ENCODE measurements at places on chromosomes 7 and 10.

- DNase-seq: no peak
These were observed 117.8 kb downstream of the WDR37 start for GRCh38 chr10:1174022-1174421.

DNA sequence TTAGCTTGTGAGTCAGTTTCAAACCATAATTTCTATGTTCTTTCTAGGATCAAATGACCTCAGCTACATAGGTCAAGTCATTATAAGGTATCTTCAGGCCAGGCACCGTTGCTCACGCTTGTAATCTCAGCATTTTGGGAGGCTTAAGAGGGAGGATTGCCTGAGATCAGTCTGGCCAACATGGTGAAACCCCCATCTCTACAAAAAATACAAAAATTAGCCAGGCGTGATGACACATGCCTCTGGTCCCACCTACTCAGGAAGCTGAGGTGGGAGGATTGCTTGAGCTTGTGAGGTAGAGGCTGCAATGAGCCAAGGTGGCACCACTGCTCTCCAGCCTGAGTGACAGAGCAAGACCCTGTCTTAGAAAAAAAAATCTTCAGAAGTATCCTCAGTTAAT, 362.3 kb downstream of the GATA3 start:
- no peak for DNase-seq

- no peak for DNase-seq
These were observed 11.6 kb upstream of the BNIP3 start for GRCh38 chr10:131993275-131993674.

DNA sequence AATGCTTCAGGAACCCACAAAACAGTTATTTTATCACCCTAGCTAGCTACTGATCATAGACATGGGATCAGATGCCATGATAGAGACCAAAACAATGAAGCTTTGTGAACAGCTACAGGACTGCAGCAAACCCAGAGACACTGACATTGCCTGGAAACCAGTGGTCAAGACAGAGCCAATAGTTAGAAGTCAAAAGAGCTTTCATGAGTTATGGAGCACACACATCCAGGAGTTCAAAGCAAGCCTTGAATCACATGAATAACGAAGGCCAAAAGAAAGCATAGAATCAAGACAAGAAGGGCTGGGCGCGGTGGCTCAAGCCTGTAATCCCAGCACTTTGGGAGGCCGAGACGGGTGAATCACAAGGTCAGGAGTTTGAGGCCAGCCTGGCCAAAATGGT, 34.5 kb upstream of the GSAP start:
- DNase-seq: no peak

- peak; percentile 62 for DNase-seq
These were observed 575 bp downstream of the DLG5 start for GRCh38 chr10:77925795-77926565.

DNA sequence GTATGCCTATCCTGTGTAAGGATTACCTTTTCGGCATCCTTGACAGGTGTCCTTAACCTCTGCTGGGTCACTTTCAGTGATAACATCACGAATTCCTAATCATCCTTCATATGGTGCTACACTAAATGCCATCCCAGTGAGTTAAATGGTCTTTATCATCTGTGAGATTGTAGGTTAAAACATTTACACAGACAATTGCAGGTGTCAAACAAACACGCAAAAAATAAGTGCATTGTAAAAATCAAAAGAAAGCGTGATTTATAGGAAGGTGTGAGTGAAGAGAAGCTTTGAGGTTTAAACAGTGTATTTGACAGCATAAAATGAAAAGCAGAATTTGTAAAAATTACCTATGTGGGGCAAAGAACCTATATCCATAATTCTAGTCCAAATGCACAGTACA, 111.5 kb upstream of the IFRD1 start:
- no peak for DNase-seq

DNA sequence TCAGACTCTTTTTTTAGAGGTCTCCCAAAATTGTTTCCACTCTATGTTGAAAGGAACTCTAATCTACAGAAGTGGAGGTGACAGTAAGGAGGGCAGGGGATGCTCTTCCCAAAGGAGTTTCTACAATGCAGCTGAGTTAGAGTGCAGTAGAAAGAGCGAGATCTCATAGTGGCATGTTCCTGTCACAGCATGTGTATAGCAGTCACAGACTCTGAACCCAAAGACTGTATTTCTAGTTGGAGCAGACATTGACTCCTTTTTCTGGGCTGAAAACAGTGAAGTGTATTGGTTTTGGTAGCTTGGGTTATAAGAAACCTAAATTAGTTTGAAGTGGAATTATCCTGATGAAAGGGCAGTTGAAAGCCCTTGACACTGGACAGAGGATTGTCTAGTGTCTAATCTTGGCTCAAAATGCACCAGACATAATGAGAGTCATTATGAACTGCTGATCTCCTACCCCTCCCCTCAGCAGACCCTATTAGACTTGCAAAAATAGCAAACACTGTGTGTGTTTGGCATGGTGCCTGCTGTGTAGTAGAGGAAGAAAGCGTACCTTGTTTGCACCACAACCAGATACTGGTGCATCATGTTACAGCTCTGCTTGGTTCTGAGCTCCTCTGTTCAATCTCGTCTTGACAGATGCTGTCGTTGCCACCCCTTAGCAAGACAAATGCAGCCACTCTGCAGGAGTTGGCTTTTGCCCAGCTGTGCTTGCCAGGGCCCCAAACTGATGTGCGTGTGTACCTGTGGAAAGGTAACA, 336.0 kb downstream of the AUTS2 start:
- no peak for DNase-seq

GRCh38 chr10:132306864-132307751, 642 bp downstream of the STK32C start:
- DNase-seq: peak; percentile 84

DNA sequence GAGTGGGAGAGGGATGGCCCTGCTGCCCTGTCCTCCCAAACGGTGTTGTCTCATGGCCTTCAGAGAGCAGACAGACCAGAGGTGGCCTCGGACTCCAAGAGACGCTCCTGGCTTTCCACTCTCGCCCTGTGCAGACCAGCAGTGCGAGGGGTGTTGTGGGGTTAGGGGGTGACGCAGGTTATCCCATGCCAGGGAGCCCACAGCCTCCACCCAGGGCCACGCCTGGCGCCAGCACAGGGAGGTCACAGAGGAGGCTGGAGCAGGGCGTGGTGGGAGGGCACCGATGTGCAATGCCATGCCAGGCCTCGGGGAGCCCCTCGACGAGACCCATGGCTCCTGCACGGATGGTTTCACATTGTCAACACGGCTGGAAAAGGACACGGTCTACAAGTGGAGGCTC, 52.1 kb downstream of the INPP5A start:
- DNase-seq: no peak

DNA sequence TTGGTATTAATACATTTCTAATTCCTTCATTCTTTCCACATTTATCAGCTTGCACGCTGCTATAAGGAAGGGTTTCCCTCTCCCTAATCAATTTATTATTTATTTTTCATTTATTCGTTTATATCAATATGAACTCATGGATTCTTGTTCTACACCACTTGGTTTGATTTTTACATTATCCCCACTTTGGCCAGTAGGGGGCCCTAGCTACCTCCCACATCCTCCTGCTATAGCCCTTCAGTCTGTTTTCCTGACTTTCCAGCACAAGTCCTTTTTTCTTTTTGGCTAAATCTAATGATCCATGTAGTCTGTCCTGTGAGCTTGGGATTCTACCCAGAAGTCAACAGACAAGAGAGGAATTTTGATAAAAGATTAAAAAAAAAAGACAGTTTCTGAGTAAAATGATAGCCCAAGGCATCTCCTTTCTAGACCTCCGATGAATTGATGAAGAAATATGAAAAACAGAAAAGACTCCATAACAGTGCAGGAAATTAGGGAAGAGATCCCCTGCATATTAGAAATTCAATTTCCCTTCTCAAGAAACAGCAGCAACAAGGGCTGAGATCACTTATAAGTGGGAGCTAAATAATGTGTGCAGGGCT, 47.7 kb downstream of the LYZL2 start:
- DNase-seq: no peak

GRCh38 chr7:19762631-19763030, 10.8 kb downstream of the TMEM196 start:
- DNase-seq: no peak

DNA sequence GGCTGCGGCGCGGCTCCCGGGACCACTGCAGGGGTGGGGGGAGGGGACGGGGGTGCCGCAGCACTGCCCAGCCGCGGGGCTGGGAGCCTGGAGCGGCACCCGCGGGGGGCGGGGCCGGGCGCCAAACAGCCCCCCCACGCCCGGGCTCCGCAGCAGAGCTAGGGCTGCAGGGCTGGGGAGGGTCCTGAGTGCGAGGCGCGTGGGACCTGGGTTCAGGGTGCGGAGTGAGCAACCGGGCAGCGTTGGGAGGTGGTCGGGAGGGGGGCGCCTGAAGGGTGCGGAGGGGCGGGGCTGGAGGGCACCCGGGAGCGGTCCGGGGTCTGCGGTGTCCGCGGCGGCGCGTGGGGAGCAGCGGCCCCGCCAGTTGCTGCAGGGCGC, 528 bp downstream of the CAMK2G start:
- DNase-seq: no peak

- DNase-seq: peak; percentile 83
These were observed 2.2 kb upstream of the CUX1 start for GRCh38 chr7:101814991-101815825.

GRCh38 chr10:128281343-128281742, 155.1 kb upstream of the MKI67 start:
- DNase-seq: no peak

- no peak for DNase-seq
These were observed 18.5 kb upstream of the LMOD2 start for GRCh38 chr7:123637203-123637602.

DNA sequence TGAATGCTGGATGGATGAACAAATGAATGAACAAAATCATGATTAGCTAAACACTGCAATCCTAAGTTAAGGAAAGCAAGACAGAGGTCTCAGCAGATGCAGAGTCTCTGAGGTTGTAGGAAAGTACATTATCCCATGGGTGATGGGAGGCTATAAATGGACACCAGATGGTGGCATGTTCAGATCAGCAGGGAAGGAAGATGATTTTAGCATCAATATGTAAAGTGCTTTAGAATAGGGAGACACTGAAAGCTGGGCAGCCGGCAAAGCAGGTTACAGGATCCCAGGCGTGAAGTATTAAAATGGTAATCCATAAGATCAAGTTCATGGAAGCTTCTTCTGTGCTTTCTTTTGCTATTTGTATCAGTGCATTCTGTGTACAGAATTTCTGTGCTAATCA, 7.9 kb upstream of the RAPGEF5 start:
- no peak for DNase-seq

GRCh38 chr7:106737202-106737562, 76.2 kb upstream of the CCDC71L start:
- no peak for DNase-seq

GRCh38 chr7:30799206-30799975, 28.2 kb downstream of the MINDY4 start:
- DNase-seq: no peak

GRCh38 chr10:14326581-14326980, 4.1 kb downstream of the FRMD4A start:
- DNase-seq: no peak

- no peak for DNase-seq
These were observed 35.0 kb downstream of the SRI start for GRCh38 chr7:88184848-88185304.

DNA sequence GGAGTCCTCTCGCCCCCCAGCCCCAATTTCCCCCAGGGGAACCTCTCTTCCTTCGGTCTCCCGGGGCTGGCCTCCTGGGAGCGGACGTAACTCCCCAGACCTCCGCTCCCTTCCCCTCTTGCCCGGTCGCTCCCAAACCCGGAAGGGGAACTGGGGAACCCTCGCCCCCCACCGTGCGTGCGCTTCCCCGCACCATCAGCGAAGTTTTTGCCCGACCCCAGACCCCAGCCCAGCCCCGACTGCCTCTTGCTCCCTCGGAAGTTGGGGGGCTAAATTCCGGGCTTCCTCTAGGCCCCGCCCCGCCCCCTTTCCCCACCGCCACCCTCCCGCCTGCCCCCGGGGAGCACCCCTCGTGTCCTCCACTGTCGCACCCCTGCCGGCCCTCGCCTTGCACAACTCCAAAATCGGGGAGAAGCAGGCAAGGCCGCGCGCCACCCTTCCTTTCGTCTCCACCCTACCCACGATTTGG, 436 bp downstream of the GNB2 start:
- no peak for DNase-seq

DNA sequence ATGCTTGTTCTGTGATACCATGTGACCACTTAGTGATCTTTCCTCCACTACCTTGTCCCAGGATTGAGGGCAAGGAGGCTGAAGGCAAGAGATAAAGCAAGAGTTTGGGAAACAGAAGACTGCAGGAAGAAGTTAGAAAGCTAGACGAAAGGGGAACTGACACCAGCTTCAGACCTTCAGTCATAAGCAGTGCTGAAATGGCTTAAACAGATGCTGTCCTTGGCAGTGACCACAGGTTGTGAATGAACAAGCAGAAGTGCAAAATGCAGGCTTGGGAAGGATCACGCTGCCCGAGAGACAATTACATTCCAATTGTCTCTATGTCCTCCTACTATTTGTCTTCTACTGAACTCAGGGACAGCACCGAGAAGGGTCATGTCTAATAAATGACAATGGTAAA, 704.9 kb upstream of the AUTS2 start:
- DNase-seq: no peak

GRCh38 chr10:89963451-89964102, 262.2 kb downstream of the KIF20B start:
- DNase-seq: no peak

- DNase-seq: no peak
These were observed 363.6 kb downstream of the DNAJB6 start for GRCh38 chr7:157700231-157701005.

GRCh38 chr10:100737355-100738054, 7.9 kb upstream of the PAX2 start:
- no peak for DNase-seq

DNA sequence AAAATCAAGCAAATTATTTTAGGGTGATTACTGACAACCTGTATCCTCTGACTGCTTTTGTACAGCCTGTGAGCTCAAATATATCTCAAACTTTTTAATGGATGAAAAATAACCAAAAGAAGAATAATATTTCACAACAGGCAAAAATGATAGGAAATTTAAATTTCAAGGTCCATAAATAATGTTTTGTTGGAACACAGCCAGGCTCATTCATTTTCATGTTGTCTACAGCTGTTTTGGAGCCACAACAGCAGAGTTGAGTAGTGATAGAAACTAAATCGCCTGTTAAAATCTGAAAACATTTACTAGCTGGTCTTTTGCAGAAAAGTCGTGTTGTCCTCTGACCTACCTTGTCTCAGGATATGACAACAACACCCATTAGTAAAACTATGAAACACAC, 75.9 kb downstream of the GLI3 start:
- no peak for DNase-seq

DNA sequence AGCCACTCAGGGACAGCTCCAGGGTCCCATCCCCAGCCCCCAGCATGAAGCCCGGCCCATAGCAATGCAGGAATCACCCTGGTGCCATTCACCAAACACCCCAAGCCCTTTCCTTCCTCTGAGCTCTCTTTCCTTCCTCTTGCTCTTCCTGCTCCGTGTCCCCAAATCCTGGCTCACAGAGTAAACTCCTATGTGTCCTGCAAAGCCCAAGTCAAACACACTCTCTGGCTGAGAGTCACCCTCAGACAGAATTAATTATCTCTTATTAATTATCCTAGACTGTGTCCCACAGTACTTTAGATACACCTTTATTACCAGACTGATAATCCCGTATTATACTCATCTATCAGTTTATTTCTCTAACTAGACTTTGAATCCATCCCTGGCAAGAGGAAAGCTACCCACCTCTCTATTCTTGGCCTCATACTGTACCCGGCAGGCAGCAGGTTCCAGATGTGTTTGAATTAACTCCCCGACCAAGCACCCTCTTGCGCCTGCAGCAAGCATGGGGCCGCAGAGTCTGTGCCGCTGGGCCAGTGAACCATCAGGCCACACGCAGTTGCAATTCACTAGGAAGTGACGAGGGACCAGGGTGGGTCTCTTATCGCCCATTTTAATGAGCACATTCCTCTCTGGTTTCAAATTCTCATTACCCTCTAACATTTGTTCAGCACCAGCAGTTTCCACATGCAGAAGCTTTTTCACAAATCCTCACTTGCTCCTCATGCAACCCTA, 86.7 kb downstream of the PRKAG2 start:
- no peak for DNase-seq

Data from Caco-2 (cell line).